MV-4-11 (cell line): ENCODE measurements at places on chromosomes 3 and 15.

GRCh38 chr15:68113751-68114150 is 59.6 kb downstream of the PIAS1 start:
- no peak for DNase-seq

DNA sequence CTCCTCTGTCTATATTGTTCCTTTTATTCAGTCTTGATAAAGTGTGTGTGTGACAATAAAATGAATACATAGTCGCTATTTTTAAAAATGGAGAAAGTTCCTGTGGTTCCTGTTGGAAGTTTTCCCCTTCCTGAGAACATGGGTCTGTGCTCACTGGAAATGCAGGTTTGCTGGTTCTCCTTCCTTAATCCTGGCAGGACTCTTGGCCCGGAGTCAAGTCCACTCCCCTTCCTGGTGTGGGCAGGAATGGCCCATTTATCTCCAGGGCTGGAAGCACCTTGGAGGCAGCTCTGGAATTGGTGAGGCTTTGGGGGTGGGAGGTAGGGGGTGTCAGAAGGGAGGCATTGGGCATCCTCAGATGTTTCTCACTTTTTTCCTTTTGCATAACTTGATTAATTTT is 30.1 kb downstream of the FOXL2 start:
- DNase-seq = no peak

DNA sequence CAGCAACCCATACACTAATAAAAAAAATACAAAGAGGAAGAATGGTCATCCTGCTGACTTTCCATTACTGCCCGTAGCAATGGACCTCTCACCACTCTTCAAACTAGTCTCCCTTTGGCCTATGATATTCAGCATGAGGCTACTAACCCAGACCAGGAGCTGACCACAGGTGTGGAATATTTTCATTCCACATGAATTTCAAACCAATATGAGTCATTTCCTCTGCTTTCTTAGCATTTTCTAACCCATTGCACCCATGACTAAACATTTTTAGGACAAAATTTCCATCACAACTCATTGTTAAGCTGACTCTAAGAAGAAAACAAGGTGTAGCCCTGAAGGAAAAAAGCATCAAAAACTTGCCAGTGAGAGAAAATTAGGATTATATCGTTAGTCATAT is 34.0 kb upstream of the ZPLD1 start:
- no peak for DNase-seq

GRCh38 chr15:33046329-33046728 is 148.2 kb downstream of the FMN1 start:
- DNase-seq = no peak

DNA sequence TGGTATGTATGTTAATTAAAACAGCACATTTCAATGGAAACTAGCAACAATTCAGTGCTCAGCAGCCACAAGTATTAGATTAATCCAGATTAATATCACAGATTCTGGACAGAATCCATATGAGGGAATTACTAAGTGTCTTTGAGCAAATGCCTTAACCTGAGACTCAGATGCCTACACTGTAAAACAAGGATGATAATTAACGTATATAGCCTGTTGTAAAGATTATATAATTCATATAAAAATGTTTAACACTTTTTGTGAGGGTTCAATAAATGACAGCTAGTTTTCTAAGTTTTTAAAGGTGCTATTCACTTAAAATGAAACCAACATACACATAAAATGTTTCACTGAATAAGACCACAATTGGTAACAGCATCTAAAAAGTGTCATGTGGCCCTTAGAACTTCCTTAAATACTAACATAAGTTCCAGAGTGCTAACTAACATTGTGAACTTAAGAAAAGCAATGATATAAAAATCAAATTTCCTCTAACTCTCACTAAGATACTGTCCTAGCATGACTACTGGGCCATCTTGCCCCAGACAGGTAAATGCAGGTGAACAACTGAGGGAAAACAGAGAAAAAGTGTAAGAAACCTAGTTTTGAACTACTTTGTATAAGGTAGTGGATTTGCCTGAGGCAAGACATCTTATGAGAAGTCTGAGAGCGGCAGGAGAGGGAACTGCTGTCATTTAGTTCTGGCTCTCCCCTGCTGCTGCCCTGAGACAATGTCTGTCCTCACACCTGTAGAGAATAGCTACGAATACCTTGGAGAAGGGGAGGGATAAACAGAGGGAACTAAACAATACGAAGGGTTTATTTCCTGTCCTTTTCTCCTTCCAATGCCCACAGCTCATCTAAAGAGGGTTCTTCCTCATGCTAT is 151.3 kb downstream of the ADAM10 start:
- peak; percentile 6 for DNase-seq

GRCh38 chr3:30578479-30578878 is 27.9 kb upstream of the TGFBR2 start:
- DNase-seq = peak; percentile 87

DNA sequence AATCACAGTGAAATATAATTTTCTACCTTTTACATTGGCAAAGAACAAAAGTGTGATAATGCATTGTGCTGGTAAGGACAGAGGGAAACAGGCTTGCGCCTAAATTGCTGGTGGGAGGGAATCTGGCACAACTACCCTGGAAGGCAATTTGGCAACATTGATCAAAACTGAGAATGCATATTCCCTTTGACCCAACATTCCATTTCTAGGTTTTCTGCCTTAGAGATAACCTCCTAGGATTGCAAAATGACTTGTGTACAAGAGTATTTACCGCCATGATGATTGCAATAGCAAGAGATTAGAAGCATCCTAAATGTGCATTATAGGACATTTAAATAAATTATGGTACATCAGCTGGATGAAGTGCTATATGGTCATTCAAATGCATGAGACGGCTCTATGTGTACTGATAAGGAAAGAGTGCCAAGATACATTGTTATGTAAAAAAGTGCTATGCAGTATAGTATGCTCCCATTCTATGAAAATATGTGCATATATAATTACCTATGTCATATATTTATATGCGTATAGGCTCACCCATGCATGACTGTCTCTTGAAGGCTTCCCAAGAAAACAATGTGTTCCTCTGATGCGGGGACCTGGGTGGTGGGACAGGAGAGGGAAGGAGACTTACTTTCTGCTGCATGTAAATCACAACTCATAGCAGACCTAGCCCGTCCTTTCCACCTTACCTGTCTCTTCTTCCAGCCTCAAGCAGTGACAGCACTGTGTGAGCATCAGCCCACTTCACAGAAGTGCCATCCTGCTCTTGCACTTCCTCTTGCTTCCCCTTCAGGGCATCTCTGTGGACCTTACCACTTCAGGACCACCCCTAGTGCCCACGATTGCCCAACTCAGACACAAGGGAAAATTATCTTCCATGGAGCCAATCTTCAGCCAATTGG is 249.9 kb upstream of the TLE3 start:
- DNase-seq = no peak

DNA sequence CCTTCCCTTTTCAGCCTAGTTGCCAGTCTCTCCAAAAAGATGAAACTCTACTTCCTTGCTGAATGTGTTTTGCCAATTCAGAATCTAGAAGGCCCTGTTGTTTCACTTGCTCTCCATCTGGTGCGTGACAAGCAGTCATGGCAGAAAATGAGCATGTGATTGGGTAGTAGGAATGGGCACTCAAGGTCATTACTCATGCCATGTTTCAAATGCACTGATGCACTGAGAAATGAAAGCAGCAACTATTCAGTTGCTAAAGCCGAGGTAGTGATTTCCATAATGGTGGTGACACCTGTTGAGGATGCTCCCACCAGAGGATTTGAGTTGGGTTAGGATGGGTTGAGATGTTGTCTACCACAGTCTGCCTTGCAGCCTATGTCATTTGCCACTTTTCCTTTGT is 12.7 kb downstream of the ZBTB38 start:
- DNase-seq = no peak

DNA sequence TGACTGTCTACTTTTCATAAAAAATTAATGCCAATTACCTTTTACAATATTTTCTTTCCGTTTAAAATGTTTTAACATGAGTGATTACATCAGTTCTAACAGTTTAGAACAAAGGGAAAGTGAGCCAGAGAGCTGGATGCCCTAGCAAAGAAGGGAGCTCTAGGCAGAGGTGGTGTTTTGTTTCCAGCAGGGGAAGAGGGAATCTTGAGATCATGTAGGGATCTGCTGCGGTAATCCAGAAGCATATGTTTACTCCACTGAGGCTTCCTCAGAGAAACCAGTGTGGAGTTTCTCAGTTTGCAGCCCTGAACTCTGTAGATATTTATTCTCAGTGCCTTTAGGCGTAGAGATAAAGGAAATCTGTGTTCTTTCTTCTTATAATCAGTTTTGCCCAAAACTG is 399.3 kb downstream of the NLGN1 start:
- no peak for DNase-seq
